ENCODE measurements at places on chromosomes 11 and 22.

GRCh38 chr11:13310443-13310842, 32.9 kb downstream of the BMAL1 start:
- DNase-seq, result no peak

DNA sequence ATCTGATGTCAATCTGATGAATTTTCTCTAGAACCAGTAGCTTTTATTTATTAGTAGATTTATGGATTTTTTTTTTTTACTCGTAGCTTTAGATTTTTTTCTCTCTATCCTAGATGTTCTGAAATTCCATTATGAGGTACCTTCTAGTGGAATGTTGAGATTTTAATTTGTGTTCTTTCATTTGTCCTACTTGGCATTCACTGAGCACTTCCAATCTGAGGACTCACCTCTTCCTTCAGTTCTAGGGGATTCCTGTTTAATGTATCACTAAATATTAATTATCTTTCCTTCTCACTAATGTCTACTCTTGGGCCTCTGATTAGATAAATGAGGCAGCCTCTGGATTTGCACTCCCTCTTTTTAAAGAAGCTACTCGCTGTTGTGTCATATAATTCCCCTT, 40.2 kb upstream of the WNT7B start:
- DNase-seq, result no peak

DNA sequence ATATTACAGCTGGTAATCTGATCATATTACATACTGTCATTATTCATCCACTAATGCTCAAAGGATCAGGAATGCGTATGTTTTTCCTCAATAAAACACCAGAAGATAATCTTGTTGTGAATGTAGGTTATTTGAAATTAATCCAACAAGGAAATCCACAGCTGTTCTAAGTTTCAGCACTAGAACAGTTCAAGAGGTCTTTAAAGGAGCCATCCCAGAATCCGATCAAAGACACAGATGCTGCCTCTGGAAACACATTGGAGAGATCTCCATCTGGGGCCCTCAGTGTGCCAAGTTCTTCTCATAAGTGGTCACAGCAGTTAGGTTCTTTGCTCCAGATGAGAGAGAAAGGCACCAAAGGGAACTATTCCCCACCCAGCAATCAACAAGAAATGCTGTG, 1955.1 kb upstream of the RAG2 start:
- DNase-seq, result no peak

DNA sequence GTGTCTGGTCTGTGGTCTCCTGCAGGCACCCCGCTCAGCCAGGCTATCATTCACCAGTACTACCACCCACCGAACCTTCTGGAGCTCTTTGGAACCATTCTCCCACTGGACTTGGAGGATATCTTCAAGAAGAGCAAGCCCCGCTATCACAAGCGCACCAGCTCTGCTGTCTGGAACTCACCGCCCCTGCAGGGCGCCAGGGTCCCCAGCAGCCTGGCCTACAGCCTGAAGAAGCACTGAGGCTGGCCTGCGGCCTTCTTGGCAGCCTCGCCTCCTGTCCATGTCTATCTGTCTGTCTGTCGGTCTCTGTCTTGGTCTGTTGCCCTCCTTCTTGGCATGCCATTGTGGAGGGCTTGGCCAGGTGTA, 27.9 kb downstream of the INCENP start:
- DNase-seq, result no peak

DNA sequence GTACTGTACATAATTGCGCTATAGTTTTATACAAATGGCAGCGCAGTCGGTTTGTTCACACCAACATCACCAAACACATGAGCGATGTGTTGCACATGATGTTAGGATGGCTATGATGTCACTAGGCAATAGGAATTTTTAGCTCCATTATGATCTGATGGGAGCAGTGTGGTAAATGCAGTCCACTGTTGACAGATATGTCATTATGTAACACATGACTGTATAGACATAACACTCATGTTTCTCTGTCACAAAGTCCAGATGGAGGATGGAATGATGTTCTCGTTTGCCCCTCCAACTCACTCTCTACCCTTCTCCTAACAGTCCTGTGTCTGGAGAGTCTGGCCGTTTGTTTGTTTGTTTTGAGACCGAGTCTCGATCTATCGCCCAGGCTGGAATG, 288.5 kb downstream of the LARGE1 start:
- no peak for DNase-seq

DNA sequence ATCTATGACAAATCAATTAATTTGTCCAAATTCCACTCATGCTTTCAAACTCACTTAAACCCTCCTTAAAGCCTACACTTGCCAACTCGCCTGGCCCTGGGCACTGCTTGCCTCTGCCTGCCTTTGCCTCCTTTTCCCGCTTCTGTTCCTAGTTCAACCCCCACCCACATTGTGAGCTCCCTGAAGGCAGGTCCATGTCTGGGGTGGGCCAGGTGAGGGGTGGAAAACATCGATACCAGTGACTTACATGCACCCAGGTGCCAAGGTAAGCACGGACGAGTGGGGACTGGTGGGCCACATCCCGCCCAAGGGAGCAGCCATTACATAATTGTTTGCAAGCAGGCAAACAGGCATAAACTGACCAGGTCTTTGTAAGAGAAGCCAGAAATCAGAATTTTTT, 146.2 kb downstream of the ST3GAL4 start:
- DNase-seq, result no peak

DNA sequence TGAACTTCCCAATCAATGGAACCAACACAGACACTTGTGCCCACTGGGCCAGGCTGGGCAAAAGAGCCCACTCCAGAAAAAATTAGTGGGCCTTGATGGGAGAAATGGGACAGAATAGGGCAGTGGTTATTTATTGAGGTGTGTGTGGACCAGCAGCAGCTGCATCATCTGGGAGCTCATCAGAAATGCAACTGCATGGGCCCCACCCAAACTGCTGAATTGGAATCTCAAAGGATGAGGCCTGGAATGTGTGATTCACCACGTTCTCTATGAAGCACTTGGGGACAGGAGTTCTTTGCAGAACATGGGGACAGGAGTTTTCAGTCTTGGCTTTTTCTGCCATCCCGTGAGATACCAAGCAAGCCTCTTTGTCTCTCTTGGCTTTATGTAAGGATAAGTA, 255.6 kb upstream of the PLET1 start:
- DNase-seq, result no peak

GRCh38 chr11:102172127-102172848, 62.0 kb downstream of the YAP1 start:
- no peak for DNase-seq

DNA sequence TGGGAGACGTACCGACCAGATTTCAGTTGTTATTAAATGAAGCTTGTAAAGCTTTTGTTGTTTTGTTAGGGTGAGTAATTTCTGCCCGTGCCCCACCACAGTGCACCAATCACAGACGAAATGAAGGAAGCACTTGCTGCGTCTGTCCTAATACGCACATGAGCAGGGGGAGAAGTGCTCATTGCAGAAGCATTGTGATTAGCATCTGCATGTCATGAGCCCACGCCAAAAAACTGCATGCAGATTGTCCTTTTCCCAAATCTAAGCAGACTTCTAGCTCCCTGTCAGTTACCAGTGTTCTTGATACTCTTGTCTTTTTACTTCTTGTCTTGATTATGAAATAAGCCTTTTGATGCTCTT, 15.5 kb downstream of the RBX1 start:
- no peak for DNase-seq

DNA sequence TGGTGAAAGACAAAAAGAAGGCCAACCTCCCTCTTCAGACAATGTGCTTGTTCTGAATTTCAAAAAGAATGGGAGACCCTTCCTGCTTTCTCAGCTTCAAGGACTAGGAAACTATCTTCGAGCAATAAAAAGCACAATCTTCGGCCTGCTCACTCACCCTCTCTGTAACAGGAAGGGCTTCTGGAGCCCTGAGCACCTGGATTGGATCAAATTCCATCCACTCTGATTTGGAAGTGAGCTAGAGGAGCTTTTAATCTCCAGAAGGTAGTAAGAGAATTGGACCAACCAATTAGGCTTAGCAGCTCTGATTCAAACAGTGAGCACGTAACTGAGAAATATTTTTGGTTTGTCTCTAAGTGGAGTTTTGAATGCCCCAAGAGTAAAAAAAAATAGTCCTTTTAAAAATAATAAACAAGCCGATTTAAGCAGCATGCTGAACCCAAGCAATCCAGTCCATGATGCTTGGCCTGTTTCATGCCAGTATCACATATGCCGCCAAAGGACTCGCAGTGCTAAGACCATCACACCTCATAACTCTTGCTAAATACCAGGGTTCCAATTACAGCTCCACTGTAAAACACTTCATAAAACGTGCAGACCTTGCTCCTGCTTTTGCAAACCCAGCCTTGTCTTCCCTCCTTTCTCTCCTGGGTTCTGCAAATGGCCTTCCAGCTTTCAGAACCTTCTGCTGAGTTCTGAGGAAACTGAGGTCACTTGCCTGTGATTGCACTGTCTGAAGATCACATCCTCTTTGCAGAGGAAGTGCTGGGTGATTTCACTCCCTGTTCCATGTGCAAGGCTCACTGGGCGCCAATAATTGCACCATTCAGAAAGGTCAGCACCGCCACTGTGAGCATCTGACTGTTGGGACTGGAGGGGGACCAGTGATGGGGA, 74.4 kb downstream of the SLC1A2 start:
- DNase-seq, result no peak

GRCh38 chr11:92978271-92979111, 9.0 kb downstream of the MTNR1B start:
- DNase-seq, result no peak

DNA sequence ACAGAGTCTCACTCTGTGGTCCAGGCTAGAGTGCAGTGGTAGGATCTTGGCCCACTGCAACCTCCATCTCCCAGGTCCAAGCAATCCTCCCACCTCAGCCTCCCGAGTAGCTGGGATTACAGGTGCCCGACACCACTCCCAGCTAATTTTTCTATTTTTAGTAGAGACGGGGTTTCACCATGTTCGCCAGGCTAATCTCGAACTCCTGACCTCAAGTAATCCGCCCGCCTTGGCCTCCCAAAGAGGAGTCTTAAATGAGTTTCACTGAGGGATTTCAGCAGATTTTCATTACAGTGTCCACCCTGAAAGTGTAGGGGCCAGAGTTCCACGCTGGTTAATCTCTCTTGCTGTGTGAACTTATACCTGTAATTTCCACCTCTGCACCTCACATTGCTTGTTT, 412 bp upstream of the RPS3 start:
- no peak for DNase-seq

DNA sequence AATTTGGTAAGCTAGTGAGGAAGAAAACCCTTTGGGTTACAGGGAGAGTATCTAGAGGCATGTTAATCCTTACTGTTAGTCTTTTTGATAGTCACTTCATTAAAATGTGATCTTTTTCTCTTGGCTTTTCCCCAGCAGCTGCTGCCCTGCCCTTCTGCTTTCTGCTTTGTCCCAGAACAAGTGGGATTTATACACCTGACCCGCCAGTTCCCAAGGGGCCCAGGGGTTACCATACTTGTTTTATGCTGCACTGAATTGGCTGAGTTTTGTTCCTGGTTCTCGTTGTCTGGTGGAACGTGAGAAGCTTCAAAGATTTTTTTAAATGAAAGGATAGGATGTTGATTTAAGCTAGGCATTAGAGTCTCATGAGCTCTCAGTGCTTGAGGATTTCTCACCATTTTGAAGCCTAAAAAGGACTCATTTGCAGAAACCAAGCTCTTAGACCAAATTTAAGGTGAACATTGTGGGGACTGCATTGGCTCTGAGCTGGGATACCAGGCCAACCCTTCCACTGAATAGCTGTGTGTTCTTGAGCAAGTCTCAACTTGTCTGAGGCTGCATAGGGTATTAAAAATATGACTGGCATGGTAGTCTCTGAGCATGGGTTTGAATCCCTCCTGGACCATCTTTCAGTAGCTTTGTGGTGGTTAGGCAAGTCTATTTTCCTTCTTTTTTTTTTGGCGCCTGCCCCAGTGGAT, 6.6 kb downstream of the LIMK2 start:
- no peak for DNase-seq

- DNase-seq, result no peak
Measured at GRCh38 chr11:65849366-65849765, 8.6 kb downstream of the CFL1 start.

GRCh38 chr22:27980424-27981148, 61.5 kb upstream of the PITPNB start:
- DNase-seq, result no peak

GRCh38 chr11:16605389-16605893, 133.0 kb upstream of the C11orf58 start:
- DNase-seq, result no peak

DNA sequence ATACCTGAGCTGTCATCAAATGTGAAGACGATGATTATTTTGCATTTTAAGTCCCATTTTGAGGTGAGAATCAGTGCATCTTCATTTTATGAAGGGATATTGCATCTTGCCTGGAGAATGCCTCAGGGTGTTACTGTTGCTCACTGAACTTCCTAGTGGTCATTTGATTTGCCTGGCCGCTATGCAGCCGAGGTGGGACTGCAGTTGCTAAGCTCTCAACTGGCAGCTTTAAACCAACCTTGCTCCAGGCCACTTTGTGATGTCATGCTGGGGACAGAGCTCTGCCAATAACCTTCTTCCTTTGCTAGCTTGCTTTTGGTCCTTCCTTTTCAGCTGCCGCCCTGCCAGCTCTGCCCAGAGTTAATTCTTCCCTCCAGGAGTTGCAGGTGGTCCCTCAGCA, 409.4 kb upstream of the B3GAT1 start:
- no peak for DNase-seq

GRCh38 chr11:134501406-134502152, 89.5 kb upstream of the B3GAT1 start:
- no peak for DNase-seq

DNA sequence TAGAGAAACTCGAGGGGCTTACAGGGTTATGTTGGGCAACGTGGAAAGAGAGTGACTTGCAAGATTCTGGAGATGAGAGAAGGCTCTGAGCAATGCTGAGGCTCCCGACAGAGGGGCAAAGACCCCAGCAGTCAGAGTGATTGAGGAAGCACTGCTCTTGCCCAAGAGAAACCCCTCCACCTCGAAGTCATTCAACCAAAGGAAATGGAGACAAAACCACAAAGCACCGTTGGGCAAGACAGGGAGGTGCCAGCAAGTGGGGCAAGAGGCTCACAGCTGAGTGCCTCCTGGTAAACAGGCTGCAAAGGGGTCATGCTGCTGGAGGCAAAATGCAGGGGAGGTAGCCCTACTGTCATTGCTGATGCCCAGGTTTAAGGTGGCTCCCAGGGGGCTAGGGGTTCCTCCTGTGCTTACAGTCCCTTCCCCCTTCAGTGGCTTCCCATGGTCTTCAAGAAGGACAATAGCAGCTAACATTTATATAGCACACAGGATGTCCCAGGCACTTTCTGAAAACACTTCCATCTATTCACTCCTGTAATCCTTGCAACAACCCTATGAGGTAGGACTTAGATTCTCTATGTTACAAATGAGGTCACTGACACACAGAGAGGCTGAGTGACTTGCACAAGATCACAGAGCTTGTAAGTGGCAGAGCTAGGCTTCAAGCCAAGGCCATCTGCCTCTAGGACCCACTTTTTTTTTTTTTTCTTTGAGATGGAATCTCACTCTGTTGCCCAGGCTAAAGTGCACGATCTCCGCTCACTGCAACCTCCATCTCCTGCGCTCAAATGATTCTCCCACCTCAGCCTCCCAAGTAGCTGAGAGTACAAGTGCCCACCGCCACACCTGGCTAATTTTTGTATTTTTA, 18.1 kb upstream of the MYH9 start:
- no peak for DNase-seq

- DNase-seq, result no peak
Measured at GRCh38 chr11:106480581-106481190, 403.2 kb downstream of the AASDHPPT start.

- DNase-seq, result no peak
Measured at GRCh38 chr22:39152024-39152510, 413 bp downstream of the CBX7 start.

Measured in HTR-8/SVneo (cell line).